CD4-positive, alpha-beta T cell treated with Interleukin-17A for 1 hour (primary cell): ENCODE measurements at places on chromosomes 13 and 19.

DNA sequence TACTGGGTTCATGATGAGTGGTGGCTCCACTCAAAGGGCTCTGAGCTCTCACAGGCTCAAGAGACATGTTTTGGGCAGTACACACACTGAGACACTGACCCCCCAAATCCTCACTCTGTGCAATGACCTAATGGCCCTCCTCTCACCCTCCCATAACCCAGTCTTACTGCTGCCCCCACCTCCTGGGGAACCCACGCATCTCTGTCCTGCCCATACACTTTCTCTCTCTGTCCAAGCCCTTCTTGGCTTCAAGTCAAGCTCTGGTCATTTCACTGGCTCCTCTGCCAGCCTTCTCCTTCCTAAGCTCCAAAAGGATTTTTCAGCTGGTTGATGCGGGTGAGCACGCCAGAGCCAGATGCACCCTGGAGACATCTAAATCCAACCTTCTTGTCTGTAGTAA, 187.9 kb upstream of the TSHZ3 start:
- no peak for DNase-seq

GRCh38 chr19:33264881-33265445, 37.4 kb downstream of the CEBPA start:
- no peak for DNase-seq

GRCh38 chr19:7304200-7304599, 10.0 kb upstream of the INSR start:
- no peak for DNase-seq

DNA sequence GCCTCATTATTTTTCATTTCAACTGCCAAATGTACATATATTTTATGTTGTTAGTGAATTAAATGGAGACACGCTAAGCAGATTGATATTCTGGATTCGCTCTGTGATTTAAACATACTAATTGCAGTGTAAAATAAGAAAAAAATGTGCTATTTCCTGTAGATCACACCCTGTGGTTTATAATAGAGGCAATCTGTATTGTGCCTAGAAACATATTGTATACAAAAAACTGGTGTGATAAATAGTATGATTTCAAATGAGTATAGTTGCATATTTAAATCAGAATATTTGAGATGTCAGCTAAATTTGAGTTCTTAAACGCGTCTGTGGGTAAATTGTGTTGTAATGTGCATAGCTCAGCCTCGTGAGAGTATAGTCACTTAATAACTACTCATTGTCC, 643.9 kb downstream of the TBC1D4 start:
- DNase-seq, result peak; percentile 21

- no peak for DNase-seq
Observed at GRCh38 chr19:46217476-46217875, 12.1 kb upstream of the IGFL1 start.

GRCh38 chr19:48308631-48309586, 16.4 kb upstream of the EMP3 start:
- DNase-seq, result no peak

GRCh38 chr13:60969656-60970055, 446.0 kb downstream of the PCDH20 start:
- no peak for DNase-seq

- DNase-seq, result no peak
Observed at GRCh38 chr13:46698910-46699460, 98.0 kb downstream of the ESD start.

DNA sequence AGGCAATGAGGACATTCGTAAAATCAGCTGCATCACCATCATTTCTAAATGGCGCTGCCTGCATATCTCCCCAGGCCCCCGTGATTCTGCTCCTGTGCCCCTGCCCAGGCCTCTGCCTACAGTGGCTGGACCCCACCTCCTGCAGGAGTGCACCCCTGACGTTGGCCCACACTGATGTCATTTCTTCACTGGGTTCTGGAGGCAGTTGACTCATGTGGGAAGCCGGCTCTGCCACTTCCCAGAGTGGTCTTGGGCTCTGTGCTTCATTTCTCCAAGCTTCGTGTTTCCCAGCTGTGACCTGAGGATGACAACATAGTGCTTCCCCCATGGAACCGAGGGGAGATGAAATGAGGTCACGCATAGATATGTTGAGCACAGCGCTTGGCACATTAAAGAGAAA, 19.9 kb downstream of the CCNE1 start:
- DNase-seq, result no peak

GRCh38 chr19:33748231-33748630, 48.4 kb upstream of the KCTD15 start:
- no peak for DNase-seq

GRCh38 chr13:28056426-28056825, 44.0 kb downstream of the FLT3 start:
- DNase-seq, result no peak

DNA sequence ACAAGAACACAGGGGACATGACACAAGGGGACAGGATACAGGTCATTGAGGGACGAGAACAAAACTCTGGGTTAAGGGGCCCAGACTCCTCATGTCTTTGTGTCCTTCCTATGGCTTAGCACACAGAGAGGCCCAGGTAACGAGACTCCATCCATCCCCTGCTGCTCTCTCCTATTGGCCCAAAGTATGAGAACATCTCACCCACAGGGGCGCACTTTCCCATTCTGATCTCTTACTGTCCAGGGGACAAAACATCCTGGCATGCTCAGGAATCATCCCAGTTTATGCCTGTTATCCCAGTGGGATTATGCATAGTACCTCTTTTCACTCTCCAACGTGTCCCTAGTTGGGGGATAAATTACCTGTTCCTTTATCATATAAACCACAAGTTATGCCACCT, 19.2 kb downstream of the C13orf42 start:
- no peak for DNase-seq

DNA sequence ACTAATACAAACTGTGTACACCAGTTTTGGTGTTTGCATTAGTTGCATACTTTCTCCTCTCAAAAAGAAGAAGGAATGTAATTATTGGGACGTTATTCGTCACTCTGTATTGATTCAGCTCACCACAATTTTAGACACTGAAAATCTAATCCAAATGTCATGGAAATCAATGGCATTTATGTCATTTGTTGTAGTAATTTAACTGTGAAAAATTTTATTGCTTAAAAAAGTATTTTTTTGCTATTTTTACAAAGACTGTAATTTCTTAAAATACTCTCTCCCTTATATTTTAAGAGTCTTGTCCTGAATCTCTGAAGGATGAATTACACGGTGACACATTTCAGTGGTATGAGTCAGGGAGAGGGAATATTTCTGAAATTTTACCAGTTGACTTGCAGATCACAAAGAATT, 2117.6 kb downstream of the PCDH9 start:
- no peak for DNase-seq

- no peak for DNase-seq
Observed at GRCh38 chr19:3603121-3603811, 3.4 kb downstream of the TBXA2R start.

- peak; percentile 45 for DNase-seq
Observed at GRCh38 chr19:49553451-49554271, 25.9 kb downstream of the RCN3 start.

DNA sequence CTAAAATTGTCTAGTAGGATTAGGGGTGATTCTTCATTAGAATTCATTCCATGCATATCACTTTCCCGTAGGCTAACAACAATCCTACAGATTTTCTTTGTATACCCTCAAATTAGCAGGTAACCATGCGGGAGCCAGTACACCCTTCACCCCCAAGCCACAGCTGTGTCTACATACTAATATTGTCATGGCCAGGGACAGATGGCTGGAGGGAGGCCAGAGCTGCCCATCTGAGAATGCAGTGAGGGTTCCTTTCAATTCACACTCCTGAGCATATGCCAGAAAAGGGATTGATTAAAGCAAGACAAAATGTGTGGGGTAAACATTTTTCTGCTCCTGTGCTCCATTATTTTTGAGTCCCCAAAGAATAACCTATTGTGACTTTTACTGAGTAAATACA, 68.9 kb downstream of the FREM2 start:
- no peak for DNase-seq

GRCh38 chr13:113171250-113172125, 13.0 kb downstream of the PROZ start:
- DNase-seq, result no peak

DNA sequence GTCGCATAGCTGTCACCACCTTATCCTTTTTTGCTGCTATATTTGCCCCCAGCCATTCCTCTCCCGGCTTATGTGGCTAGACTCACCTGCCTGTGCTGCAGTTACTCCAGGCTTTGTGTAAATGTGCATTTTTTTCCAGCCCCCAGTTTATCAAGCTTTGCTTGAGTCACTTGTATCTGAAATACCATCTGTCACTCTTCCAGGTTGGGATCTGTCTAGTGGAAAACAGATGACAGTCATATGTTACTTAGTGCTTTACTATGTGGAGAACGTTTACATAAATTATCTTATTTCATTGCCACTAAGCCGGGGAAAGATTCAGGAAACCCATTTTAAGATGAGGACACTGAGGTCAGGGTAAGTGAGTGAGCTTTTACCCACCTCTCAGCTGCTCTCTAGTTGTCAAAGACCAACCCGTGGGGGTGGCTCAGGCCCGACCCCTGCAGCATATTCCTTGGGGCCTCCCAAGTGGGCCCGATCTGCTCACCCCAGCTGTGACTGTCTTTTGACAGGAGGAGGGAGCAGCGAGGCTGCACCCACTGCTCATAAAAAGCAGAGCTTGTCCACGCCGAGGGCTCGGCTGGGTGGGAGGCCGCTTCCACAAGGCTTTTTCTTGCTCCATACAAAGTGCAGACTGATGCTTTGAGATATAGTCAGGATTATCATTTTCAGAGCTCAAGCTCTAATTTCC, 7.2 kb downstream of the GJB2 start:
- no peak for DNase-seq

GRCh38 chr19:50488389-50489194, 11.9 kb upstream of the GARIN5A start:
- DNase-seq, result no peak

DNA sequence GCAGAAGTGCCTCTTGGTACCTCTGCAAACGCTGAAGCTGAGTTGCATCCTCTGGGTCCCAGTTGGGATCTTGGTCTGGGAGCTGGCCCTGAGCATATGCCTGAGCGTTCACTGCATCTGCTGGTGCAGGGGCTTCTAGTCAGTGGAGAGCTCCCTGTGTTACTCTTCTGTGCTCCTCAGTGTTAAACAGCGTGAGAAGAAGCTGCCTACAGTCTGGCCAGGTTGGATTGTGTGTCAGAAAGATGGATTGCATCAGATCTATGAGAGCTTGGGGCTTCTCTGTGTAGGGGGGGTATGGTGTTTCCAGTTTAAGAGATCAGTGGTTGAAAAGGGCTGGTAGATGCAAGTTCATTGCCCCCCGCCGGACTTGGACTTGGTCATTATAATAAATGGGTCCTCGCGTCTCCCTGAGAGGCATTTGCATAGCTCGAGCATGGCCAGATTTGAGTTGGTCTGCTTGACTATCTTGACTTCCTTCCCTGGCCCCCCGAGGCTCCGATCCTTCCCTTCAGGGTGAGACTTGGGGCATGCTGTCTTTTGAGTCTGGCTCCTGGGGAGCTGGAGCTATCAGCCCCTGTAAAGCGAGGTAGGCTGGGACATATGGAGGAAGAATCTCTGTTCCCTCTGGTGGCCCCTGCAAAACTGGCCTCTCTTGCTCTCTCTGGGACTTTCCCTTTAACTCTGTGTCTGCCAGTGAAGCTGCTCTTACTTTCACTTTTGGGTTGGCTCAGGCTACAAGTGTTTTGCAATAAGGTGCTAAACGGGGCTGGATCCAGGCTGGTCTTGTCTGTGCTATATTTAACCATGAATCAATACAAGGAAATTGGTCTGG, 52.9 kb downstream of the OR10H4 start:
- DNase-seq, result peak; percentile 64

GRCh38 chr13:24085662-24086061, 74.9 kb upstream of the SPATA13 start:
- DNase-seq, result no peak

DNA sequence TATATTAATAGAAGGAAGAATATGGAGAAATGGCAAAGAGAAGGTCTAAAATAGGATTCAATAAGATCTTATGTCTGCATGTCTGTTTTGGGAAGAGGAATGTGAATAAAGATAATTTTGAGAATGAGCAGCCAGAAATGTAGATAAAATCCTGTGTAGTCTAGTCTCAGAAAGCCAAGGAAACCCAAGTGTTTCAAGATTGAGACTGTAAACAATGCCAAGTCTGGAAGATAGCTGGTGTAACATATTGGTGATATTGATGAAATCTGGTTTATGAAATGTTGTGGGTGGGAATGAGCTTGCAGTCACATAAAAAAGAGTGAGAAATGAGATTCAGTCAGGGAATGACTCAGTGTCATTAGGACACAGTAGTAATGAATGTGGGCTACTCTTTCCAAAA, 1180.3 kb upstream of the PCDH20 start:
- DNase-seq, result no peak

DNA sequence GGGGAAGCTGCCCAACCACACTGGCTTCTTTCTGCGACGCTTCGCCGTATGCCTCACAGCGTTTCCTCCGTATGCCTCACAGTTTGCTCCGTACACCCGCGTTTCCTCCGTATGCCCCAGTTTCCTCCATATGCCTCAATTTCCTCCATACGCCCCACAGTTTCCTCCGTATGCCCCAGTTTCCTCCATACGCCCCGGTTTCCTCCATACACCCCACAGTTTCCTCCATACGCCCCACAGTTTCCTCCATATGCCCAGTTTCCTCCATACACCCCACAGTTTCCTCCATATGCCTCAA, 22.6 kb downstream of the GAS6 start:
- DNase-seq, result no peak

DNA sequence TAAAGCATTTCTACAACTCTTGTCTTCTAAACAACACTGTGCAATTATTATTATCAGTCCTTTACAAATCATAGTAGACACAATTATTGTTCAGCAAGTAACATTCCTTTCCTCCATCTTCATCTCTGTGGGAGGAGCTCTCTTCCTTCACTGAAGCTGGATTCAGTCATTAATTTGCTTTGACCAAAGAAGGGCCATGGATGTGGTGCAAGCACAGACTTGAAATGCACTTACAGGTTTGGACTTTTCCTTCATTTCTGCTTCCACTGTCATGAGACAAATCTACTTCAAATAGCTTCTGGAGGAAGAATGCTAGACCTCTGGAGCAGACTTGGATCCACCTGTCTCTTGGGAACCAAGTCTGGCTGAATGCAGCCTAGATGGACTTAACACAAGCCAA, 336.6 kb upstream of the SLITRK6 start:
- DNase-seq, result no peak
